ENCODE measurements at places on chromosomes 13 and 19.
A peak's percentile ranks its signal among the peaks of the same experiment; 100 is the strongest.

DNA sequence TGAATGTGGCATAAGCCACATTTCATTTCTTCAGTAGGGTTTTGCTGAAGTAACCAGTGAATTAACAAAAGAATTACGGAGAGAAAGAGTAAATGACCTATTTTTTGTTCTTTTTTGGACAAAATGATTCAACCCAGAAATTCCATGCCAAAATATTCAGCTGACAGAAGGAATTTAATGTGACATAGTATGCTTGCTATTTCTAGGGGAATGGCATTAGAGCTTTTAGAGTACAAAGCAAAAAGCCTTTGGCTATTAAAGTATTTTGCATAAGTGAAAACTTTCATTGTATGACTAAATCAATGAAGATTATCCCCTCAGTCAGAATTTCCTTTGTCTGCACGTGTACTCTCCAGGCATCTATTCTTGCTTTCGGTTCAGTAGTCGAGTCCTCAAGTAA lies 465.3 kb downstream of the COG6 start:
- no peak for DNase-seq
- H3K36me3 ChIP-seq = no peaks in the 10 kb centered on the region
- H3K4me1 ChIP-seq = peaks cover 28% of the 10 kb centered on the region
- peak overlapping the region; percentile 69 for H3K27ac ChIP-seq
- H3K27me3 ChIP-seq = no peaks in the 10 kb centered on the region

DNA sequence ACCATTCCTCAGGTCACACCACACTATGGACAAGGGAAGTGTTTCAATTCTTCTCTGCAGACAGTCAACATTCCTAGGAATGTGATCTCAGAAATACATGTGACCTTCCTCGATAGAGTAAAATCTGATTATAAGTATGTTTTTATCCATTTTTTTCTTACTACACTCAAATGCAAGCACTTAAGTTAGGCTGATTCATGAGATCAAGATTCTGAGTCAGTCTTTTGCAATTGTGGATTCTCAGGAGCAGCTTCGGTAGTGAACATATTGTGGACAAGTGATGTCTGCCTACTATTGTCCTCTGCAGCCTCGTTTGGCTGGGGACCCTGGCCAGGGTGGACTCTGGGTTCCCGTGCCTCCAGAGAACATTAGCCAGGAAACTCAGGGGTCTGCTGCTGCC lies 3.2 kb downstream of the SERPINE3 start:
- no peaks in the 10 kb centered on the region for H3K36me3 ChIP-seq
- no peaks in the 10 kb centered on the region for H3K27me3 ChIP-seq
- no peak overlapping the region for H3K4me3 ChIP-seq
- H3K27ac ChIP-seq = no peak overlapping the region

DNA sequence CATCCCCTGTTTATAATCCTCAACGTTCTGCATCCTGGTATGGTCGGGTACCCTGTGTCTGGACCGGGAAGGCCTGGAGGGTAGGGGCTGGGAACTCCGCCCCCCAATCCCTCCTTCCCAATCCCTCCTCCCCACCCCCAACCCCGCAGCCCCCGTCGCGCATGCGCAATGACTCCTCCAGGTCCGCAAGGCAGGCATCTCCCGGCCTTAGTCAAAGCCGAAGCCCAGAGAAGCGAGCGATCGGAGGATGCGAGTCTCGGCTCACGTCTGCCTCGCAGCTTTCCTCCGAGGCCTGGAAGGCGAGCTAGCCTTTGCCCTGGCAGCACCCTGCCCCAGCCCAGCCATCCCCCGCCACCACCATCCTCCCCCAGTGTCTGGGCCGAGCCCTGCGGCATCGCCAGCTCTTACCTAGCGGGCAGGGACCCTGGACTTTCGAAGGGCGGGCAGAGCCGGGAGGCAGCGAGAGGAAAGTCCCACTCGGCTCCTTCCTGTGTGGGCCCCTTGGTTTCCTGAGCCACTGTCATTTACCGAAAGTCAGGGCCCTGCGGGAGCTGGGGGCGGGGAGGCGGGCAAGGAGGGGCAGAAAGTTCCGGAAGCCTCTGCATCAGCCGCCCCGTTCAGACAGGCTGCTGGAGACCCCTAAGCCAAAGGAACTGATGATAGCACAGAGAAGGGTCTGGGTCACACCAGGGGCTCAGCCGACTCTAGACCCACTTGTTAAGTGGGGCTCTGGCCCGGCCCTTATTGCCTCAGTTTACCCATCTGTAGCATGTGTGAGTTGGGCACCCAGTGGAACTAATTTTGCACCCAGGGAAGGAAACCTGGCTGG lies at the start of gene JAK3:
Gene JAK3, minus strand, starts transcription at position 445 of the 829 bp plus-strand sequence. CDS start 3,565 bp downstream, outside the sequence.
- no peaks in the 10 kb centered on the region for H3K36me3 ChIP-seq
- H3K4me1 ChIP-seq = peaks cover 8% of the 10 kb centered on the region
- DNase-seq = no peak
- no peaks in the 10 kb centered on the region for H3K27me3 ChIP-seq
- H3K27ac ChIP-seq = peak within 1 kb of the TSS; percentile 56

GRCh38 chr19:11444059-11444458 lies 8.6 kb downstream of the PRKCSH start:
- H3K4me1 ChIP-seq = no peaks in the 10 kb centered on the region
- H3K4me3 ChIP-seq = no peak overlapping the region
- peaks cover 17% of the 10 kb centered on the region for H3K36me3 ChIP-seq
- no peak overlapping the region for H3K27ac ChIP-seq
- no peak for DNase-seq

DNA sequence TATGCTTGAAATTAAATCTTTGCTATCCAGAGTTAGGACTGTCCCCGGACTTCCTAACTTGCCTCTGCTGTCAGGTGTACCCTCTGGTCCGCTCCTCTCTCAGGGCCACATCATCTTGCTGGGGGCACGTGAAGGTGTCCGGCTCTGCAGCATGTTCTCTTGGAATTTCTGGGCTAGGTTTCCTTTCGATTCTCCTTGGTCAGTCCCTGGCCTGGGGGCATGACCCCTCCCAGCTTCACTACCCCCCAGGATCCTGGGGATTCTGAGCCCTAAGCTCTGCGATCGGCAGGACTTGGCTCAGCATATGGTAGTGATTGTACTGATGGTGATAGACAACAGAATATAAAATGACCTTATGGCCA lies 5.1 kb upstream of the GPI start:
- H3K27me3 ChIP-seq = no peaks in the 10 kb centered on the region
- H3K27ac ChIP-seq = peak overlapping the region; percentile 91
- H3K4me1 ChIP-seq = peaks cover 25% of the 10 kb centered on the region
- no peak for DNase-seq
- H3K36me3 ChIP-seq = peaks cover 3% of the 10 kb centered on the region

DNA sequence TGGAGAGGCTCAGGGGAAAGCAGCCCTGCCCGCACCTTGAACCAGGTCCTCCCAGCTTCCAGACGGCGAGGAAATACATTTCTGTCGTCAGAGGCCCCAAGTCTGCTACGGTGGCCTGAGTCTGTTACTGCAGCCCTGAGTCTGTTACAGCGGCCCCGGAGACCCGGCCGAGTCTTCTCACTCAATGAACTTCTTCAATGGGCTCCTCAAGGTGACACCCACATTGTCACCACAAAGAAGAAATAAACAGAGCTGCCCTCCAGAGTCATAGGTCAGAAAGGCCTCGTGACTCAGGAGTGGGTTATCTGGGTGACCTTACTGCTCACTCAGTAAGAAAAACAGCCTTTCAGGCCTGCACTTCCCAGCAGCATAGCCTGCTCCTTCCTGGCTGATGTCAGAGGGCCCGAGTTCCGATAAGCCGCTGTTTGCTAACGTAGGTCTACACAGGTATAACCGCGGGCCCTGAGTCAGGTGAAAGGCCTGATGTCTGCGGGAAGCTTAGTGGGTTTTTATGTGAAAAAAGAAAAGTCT lies 66.9 kb upstream of the TM9SF2 start:
- DNase-seq = no peak
- H3K27ac ChIP-seq = no peak overlapping the region

- H3K27me3 ChIP-seq = no peaks in the 10 kb centered on the region
- no peak overlapping the region for H3K4me3 ChIP-seq
- no peak overlapping the region for H3K27ac ChIP-seq
- H3K4me1 ChIP-seq = peaks cover 5% of the 10 kb centered on the region
Observed at GRCh38 chr13:89783221-89783755, 1564.2 kb upstream of the MIR17HG start.

DNA sequence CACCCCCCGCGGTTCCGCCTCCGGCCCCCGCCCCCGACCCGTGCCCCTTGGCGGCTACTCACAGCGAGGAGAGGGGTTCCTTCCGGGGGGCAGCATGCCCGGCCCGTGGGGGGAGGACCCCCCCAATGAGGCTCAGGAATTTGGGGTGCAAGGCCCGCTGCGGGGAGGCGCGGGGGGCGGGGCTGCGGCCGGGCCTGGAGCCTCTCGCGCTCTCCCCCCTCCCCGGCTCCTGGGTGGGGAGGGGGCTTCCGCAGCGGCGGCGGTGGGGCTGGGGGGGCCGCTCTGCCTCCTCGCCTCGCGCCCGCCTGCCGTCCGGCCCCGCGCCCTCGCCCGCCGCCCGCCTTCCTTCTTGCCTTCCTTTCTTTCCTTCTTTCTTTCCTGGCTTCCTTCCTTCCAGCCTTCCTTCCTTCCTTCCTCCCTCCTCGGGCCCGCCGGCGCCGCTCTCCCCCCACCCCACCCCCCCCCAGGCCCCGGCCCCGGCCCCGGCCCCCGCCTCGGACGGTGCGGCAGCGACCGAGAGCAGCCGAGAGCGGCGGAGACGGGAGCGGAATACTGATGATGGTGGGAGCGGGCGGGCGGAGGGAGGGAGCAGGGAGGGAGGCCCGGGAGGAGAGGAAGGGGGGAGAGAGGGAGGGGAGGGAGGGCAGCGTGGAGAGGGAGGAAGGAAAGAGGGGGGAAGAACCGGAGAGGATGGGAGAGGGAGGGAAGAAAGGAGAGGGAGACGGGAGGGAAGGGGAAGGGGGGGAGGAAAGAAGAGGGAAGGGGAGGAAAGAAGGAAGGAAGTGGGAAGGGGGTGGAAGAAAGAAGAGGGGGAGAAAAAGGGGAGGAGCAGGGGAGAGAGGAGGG lies at the start of gene LRRC4B:
Gene LRRC4B, minus strand, starts transcription at position 554 of the 846 bp plus-strand sequence. CDS start 19,597 bp downstream, outside the sequence.
- no peak within 1 kb of the TSS for H3K4me3 ChIP-seq
- H3K27me3 ChIP-seq = peaks cover 37% of the 10 kb centered on the region
- H3K27ac ChIP-seq = no peak within 1 kb of the TSS
- DNase-seq = no peak
- no peaks in the 10 kb centered on the region for H3K36me3 ChIP-seq
- H3K4me1 ChIP-seq = no peaks in the 10 kb centered on the region

DNA sequence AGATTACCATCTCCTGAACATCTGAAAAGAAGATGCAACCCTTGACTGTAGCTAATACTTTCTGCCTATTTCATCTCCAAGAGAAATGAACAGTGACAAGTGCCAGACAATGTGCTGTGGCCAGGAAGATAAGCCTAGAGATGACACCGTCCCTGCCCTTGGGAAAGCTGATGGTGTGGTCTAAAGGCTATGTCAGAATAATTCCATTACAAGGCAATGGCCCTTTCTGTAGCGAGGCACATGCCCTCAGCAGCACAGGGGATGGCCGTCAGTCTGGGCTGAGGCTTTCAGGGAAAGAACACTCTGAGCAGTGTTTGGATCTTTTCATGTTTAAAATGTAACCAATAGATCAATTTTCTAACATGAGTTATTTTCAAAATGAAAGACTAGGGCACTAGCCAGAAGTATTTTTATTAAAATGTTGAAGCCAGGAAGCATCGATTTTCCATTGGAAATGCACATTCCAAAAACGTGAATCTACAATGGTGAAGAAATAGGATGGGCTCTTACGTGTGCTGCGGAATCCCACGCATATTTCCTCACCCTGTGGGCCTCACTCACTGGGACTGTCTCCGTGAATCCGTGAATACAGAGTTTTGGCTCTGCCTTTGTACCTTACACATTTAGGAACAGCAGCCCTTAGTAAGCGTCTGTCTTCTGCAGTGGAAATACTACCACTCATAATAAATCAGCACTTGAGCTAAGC lies 22.0 kb downstream of the COL4A1 start:
- peaks cover 87% of the 10 kb centered on the region for H3K4me1 ChIP-seq
- H3K27me3 ChIP-seq = no peaks in the 10 kb centered on the region
- H3K36me3 ChIP-seq = peaks cover 47% of the 10 kb centered on the region
- no peak overlapping the region for H3K4me3 ChIP-seq

All from osteocyte (in vitro differentiated cells).